HEK293T (cell line): ENCODE measurements at places on chromosomes 11 and 22.

DNA sequence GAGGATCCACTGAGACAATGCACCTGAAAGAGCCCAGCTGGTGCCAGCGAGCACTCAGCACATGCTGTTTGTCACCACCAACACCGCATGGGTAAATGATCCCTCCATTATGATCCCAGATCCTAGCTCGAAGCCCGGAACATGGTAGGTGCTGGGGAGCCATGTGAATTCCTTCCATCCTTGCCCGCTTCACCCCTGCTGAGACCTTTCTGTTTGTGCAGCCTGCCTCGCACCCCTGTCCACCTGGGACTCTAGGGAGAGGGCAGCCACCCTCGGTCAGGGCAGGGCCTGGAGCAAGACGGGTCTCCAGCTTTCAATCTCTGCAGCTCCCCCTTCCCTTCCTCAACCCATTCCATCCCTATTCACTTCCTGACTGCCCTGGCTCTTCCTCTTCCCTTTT lies 116.2 kb upstream of the ALX4 start:
- DNase-seq, result no peak

- DNase-seq, result no peak
Observed at GRCh38 chr11:67025750-67026149, 2.8 kb downstream of the SYT12 start.

GRCh38 chr11:44811841-44812448 lies 85.2 kb downstream of the TSPAN18 start:
- DNase-seq, result no peak

DNA sequence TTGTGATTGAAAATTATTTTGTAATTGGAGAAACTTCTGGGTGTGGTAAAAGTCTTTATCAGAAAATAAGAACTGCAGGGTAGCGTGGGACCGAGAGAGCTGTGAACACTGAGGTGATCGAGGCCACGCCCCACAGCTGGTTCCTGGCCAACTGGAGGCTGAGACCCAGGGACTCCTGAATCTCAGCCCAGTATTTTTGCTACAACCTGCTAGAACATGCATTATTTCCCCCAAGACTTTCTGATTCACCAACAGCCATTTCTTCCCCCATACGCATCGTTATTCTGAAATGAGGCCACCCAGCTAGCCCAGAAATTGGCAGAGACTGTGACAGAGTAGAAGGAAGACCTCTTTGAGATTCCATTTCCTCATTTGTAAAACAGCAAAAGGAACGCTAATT lies 3.4 kb upstream of the FGF19 start:
- no peak for DNase-seq

DNA sequence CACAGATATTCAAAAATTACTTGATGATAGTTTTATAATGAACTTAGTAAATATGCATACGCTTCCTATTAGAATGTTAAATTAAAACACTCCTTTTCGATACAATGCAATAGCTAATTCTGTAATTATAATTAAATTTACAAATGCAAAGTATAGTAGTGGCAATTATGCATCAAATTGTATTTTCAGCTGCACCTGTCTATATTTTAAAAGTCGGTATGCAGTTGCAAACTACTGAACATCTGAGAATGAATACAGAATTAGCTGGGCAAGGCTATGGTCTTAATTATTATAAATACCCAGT lies 110.4 kb upstream of the ARHGAP42 start:
- DNase-seq, result no peak

- peak; percentile 57 for DNase-seq
Observed at GRCh38 chr11:85826116-85826855, 15.3 kb upstream of the SYTL2 start.

GRCh38 chr11:66064571-66064970 lies 5.5 kb upstream of the PACS1 start:
- DNase-seq, result no peak

GRCh38 chr11:44775366-44775984 lies 48.7 kb downstream of the TSPAN18 start:
- peak; percentile 85 for DNase-seq

- no peak for DNase-seq
Observed at GRCh38 chr11:1106387-1106786, 31.7 kb downstream of the MUC2 start.

DNA sequence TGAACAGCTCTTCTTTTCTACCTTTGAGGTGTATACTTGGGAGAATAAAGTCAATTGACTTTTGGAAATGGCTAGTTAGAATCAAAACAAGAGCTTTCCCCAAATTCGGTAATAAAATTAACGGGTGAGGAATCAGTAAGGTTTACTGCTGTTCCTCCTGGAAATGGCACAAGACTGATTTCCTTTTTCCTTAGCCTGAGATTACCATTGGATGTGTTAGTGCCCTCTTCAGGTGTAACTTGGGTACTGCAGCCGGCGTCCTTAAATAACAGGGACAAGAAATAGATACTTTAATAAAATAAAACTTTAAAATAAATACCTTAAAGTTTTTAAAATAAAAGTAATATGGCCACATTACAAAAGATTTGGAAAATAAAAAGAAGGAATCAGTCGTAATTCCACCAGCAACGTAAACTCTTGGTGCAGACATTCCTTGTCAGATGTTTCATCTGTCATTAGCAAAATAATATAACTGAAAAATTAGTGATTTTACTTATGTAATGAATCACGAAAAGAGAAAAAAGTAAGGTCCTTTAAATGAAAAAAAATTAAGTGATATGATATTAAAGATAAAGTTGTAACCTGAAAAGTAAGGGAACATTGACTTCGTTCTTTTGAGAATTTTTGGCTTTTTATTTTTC lies 29.7 kb downstream of the ZFTA start:
- DNase-seq, result peak; percentile 65

DNA sequence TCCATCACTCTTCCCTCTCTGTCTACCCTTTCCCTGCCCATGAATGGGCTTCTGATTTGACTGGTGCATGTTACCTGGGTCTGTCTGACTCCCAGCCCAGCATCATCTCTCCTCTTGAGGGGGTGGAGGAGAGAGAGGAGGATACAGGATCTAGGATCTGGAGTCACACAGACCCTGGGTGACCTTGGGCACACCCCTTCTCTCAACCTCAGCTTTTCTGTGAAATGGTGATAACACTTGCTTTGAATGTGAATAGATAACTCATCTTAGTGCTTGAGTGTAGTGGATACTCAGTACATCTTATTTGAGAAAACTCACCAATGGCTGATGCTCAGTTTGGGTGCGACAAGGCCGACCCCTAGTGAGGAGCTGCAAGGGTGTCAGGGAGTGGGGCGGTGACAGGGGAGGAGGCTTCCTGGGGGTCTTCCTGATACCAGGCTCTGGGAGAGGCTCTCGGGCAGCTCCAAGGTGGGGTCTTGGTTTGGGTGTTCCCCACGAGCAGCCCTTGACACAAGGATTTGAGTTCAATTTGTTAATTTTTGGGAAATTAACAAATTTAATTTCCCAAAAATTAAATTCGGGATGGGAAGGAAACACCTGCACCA lies 9.0 kb downstream of the INCENP start:
- no peak for DNase-seq

GRCh38 chr11:121534131-121535093 lies 81.6 kb upstream of the SORL1-AS1 start:
- no peak for DNase-seq

DNA sequence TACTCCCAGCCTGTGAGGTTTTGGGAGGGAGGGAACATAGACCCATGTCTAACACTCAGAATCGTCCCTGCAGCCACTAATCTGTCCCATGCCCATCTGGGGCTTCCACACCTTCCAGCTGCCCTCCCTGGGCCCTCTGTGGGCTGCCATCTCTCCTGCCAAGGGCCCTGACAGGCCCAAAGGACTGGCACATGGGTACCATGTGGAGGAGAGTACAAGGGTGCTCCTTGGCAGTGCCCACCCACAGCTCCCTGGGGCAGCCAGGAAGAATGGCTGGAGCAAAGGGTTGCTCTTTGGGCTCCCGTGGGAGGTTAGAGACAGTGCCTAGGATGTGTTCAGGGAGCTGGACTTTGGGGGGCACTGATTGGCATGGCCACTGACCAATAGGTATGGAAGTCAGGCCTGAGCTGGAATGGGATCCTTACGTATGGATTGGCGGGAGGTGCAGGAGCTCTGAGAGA lies 56.8 kb downstream of the CD82 start:
- no peak for DNase-seq

DNA sequence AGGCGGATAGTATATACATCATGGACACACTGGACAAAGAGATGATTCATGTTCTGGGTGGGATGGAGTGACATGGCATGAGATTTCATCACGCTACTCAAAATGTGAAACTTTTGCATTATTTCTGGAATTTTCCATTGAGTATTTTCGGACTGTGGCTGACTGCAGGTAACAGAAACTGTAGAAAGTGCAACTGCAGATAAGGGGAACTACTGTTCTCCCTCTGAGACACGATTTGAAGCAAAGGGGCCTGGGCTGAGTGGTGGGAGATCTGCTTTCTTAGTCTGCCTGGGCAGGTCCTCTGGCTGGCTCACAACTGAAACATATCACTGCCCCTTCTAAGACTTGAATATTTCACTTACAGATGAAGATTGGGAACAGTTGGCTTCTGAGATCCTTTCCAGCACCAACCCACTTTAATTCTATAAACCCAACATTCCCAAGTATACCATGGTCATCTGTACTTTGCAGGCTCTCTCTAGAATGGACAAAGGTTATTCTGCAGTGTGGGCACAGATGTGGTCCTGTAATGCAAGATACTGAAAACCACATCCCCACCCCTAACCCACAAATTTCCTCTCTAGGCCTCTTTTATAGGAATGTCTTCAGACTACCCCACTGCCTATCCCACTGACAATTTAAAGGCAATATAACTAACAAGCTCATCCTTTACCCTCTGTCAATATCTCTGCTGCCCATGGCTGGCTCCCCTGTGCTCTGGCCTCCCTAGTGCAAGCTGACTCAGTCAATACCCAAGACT lies 121.1 kb downstream of the KCNC1 start:
- no peak for DNase-seq

DNA sequence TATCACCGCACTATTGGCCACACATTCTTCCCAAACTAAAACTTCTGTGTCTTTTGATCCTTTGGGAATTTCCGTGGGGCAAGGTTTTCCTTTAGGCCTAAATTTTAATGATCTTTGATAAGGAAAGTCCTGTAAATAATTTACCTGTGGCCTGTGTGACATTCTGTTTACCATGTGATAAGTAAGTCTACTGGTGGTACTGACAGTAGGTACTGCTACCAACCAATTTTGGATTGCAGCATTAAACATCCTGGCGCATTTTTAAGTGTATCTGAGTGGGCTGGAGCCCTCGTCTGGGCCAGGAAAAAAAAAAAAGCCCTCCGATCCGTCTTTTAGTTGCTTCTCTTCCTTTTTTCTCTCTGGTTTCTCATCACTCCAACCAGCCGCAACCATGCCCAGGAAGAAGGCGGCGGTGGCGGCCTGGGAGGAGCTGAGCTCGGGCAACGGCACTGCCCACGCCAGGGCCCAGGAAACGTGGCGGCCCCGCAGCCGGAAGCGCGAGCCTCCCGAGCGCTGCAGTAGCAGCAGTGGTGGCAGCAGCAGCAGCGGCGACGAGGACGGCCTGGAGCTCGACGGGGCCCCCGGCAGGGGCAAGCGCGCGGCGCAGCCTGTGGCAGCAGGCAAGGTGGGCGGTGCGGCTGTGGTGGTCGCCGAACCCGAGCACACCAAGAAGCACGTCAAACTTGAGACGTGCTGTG lies 33.6 kb downstream of the ASRGL1 start:
- DNase-seq, result no peak

- DNase-seq, result no peak
Observed at GRCh38 chr11:12214751-12215150, 104.4 kb downstream of the MICAL2 start.

- no peak for DNase-seq
Observed at GRCh38 chr22:44089717-44090570, 65.8 kb downstream of the PARVB start.

DNA sequence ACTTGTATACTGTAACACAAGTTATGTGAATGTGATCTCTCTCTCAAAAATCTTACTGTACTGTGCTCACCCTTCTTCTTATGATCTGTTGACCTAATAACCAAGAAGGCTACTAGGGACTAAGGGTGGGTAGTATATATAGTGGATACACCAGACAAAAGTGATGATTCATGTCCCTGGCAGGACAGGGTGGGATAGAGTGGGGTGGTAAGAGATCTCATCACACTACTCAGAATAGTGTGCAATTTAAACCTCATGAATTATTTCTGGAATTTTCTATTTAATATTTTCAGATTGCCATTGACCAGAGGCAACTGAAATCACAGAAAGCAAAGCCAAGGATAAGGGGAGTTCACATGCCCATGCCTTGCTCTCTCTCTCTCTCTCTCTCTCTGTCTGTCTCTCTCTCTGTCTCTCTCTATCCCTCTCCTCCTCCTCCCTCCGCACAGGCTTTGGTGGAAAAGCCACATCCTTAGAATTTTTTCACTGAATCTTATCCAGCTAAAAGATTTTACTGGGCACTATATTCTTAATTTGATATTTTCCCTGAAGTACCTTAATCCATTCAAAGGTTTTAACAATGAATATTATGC lies 12.0 kb upstream of the STK33 start:
- no peak for DNase-seq

DNA sequence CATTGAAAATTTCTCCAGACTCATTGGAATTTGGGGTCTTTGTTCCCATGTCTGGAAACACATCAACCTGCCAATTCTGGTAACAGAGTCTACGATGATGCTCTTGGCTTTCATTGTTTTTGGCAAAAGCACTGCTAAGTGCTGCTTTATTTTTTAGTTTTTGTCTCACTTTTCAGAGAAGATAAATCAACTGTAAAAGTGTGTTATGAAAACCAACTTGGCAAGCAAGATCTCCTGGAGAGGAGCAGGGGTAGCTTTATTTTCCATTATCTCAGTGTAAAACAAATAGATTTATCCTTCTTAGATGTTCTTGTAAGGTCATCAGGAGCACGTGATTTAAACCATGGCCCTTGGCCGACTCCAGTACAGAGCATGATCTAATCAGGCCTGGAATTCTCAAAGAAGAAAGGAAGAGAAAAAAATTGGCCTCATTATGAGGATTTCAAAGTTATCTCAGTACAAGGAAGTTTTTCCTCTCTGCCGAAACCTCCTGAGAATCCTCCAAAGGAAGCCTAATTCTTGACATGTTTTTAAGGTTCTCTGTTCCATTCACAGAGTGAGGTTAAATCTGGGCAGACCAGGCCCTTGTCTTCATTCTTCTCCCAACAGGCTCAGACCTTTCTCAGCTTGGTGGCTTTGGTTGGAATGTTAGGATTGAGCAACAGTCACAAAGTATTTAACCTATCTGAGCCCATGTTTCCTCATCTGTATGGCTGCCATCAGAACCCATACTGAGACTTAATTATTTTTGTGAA lies 16.4 kb upstream of the PAMR1 start:
- no peak for DNase-seq

DNA sequence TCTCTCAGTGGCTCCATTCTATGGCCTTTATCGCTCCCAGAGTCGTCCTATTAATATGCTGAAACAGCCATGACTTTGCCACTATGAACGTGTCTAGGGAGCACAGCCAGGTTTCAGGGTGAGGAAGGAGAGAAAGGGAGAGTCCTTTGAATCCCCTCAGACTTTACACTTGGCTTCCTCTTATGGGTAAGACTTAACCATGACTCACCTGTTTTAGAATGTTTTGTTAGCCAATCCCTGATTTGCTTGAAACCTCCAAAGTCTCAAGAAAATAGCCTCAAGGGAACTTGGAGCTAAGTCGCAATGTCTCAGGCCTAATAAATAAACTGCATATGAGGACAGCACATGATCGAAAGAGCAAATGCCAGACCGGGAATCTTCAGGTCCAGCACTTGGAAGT lies 131.2 kb upstream of the RCN1 start:
- no peak for DNase-seq

GRCh38 chr22:25008666-25009065 lies 56.1 kb downstream of the KIAA1671 start:
- DNase-seq, result no peak
